ENCODE measurements at places on chromosomes 2 and 18.
A peak's percentile ranks its signal among the peaks of the same experiment; 100 is the strongest.

DNA sequence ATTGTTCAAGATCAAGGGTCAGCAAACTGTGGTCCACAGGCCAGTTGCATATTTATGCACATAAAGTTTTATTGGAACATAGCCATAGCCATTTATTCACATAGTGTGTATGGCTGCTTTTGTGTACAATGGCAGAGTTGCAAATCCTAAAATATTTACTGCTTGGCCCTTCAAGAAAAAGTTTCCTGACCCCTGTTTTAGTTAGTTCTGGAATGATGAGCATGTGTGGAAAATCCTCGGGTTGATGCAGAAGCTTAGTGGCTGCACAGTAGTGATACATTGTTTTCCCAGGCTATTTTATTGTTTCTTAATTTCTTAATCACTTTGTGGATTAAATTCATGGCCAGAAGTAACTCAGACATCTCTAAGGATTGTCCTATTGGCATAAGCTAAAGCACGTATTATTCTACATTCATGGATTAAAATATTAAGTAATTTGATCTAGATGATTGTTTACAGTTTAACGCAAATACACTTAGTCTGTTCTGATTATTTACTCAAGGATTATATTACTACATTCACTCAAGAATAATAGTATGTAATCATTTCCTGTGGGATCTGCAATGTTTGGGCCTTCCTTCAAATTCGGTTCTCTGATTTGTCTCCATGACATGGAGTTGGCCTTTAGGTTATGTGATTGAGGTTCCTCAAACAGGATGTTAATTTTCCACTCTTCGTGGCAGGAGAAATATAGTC, 165.5 kb downstream of the TMEM247 start:
- DNase-seq, result no peak

- DNase-seq, result no peak
Observed at GRCh38 chr2:64869126-64869525, 120.1 kb upstream of the SLC1A4 start.

DNA sequence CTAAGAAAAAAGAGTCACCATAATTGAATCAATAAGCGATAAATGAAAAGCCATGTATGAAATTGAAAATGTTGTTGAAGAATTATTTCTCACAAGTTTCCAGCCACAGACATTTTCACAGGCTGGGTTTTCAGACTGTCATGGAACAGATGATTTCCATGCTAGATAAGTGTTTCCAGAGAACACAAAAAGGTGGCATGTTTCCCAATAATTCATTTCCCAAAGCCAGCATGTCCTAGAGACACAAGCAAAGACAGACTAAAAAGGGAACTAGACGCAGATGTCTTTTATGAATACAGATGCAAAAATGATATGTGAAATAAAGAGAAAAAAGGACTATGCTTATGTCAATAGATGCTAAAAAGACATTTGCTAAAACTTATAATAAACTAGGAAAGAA, 255.1 kb downstream of the EIPR1 start:
- no peak for DNase-seq

DNA sequence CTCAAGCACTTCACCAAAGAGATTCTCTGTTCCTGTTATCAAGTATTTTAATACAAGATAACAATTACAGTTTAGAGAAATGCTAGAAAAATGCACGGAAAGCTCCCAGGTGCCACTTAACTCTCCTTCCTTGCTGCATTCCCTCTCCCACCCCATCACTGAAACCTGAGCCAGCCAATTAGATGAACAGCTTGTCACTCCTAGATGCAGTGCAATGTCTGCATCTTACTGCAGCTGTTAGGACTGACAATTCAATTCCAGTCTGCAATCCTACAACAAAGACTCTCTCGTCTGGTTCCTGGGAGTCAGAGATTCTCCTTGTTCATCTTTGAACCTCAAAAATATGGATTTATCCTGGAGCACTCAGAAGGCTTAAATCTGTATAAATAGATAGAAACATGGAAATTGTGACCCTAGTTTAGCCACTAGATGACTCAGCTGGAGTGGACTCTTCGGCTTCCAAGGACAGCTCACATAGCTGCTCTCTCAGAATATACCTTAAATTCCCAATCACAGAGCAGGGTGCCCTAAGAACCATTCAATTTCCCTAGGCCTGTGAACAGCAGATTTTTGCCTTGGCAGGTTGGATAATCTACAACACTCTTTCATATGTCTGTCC, 311.1 kb downstream of the NRXN1 start:
- DNase-seq, result no peak

GRCh38 chr2:20446255-20446916, 488 bp upstream of the RHOB start:
- peak; percentile 20 for DNase-seq

DNA sequence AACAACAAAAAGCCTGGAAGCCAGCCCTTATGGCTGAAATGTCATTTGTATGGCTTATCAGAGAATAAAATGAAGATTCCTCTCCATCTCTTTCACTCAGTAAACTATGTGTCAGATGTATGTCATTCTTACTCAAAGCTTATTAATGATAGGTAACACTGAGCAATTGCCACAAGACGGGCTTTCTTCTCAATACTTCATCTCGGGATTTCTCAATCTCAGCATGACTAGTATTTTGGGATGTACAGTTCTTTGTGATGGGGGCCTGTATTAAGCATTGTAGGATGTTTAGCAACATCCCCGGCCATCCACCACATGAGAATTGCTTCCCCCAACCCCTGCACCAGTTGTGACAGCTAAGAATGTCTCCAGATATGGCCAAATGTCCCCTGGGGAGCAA, 80.2 kb downstream of the MREG start:
- no peak for DNase-seq

DNA sequence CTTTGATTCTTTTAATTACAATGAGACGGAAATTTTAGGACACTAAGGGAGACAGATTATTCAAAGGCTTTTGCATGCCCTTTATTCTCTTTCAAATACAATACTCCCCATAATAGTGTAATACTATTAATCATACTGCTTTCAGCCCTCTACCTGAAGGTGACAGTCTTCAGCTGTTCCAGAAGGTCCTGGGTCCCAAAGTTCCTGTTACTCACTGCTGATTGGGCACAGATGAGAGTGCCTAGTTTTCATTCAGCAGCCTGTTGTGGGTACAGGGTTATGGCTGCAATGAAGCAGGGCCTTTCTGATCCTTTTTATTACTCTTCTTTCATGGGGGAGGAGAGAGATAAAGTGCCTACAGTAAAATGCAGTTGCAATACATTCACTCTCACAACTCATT, 80.2 kb downstream of the NUP35 start:
- no peak for DNase-seq

GRCh38 chr2:160399880-160400279, 93.7 kb downstream of the RBMS1 start:
- no peak for DNase-seq

DNA sequence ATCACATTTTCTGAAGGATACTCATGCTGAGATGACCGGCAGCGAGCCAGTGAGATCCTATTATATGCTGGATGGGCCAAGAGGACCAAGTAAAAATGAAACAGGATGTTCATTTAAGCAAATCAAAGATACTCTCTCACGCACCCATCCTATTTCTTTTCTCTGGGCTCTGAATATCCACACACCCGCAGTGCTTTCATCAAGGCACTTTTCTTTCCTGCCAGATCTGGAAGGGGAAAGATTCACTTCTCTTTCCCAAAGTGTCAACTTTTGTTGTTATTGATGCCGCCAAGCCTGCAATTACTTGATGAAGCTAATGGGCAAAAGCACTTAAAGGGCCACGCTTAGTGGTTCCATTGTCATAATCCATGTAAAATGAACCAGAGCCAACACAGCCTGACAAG, 191.9 kb upstream of the CHAC2 start:
- DNase-seq, result no peak

GRCh38 chr2:127155947-127156346, 49.0 kb upstream of the BIN1 start:
- DNase-seq, result no peak

- no peak for DNase-seq
Observed at GRCh38 chr2:221097568-221097915, 474.6 kb downstream of the EPHA4 start.

DNA sequence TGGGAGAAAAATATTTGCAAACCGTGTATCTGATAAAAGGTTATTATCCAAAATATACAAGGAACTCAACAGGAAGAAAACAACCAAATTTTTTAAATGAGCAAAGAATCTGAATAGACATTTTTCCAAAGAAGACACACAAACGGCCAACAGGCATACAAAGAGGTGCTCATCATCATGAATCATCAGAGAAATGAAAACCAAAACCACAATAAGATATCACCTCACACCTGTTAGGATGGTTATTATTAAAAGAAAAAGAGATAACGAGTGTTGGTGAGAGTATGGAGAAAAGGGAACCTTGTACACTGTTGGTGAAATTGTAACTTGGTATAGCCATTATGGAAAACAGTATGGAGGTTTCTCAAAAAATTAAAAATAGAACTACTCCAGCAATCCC, 463.3 kb downstream of the IRS1 start:
- DNase-seq, result no peak

DNA sequence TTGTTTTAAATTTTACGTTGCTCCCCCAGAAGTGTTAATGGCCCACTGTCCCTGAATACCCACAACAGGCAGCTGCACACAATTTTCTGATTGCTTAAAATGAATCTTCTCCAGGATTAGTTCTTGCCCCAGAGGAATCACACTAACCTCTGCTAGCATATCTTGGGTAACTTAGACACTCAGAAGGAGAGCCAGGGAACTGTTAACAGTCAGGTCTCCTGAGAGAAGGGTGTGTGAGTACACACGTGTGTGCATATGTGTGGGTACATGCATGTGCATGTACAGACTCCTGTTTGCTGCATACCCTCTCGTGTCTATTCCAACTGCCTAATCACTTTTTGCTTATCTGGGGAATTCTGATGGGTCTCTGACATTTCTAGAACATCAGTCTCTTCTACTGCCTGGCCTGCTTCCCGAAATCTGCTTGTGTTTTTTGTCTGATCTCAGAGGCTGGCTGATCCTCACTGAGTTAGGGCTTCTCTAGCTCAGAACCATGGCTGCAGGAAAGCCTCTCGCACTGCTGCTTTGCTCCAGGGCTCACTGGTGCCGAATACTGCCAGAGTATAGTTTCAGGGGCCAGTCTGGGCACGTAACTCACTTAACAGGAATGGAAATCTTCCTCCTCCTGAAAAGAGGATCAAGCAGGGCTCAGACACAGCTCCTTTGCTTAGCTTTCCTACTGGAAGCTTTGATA, 62.8 kb downstream of the PRELID3A start:
- DNase-seq, result no peak

- DNase-seq, result no peak
Observed at GRCh38 chr18:58996131-58996641, 131.5 kb downstream of the ZNF532 start.

DNA sequence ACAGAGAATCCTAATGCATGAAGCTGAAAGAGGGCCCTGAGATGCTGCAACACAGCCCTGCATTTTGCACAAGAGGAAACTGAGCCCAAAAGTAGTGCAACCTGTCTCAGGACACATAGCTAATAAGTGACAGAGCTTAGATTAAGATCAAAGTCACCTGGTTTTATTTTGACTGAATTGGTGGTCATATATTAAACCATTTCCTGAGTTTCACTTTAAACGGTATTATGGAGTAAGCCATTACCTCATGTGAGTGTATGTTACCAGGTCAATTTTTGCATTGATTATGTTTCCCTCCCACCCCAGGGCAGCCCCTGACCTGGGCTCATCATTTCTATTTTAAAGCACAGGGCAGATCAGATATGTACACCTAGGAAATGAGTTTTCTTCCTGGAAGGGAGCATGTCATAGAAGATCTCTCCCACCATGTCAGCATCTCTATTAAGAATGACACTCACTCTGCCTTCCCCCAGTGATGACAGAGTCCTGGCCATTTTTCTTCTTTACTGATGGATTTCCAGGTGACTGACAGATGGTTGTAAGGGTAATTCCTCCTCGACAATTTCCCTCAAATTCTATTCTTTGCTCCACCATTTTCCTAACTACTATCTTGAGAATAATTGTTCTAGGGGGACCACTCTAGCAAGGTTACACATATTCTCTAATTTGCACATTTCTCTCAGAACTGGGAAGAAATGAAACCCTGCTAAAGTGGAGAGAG, 441.3 kb upstream of the SLC14A2 start:
- DNase-seq, result no peak

- DNase-seq, result no peak
Observed at GRCh38 chr18:44766450-44766849, 85.8 kb downstream of the SETBP1 start.
